ENCODE measurements at places on chromosomes 2 and 18.

- no peak for DNase-seq
Observed at GRCh38 chr2:224453892-224454291, 52.0 kb upstream of the FAM124B start.

DNA sequence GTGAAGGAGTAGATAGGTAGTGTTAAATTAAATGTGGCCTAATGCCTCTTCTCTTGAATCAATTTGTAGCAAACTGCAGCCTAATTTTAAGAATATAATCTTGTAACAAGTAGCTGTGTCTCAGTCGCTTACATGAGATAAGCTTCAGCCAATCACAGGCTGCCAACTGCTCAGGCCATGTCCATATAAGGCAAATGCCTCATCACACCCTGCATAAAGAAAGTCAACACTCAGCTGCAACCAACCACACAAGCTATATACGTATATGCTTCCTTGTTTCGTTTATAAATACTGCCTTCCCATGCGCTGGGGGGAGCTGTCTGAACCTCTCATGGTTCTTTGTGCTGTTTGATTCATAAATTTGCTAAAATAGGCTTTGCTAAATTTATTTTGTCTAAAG is 476.3 kb downstream of the TRIB2 start:
- peak; percentile 14 for DNase-seq

- peak; percentile 61 for DNase-seq
Observed at GRCh38 chr2:67259556-67260342, 137.4 kb upstream of the ETAA1 start.

GRCh38 chr2:128302011-128302743 is 16.5 kb downstream of the HS6ST1 start:
- no peak for DNase-seq

DNA sequence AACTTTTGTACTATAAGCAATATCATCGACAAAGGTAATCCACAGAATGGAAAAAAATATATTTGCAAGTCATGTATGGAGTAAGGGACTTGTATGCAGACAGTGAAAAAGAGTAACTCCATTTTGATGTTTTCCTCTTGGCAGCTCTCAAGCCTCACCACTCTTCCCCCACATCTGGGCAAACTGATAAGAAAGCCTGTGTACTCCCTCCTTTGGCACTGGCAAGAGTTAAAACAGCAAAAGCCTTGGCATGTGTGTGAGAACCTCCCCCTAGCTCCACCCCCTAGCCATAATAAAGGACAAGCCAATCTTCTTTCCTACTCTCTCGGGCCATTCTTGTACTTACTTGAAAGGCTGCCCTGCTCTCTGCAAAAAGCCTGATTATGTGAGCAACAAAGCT is 335.2 kb downstream of the LRATD1 start:
- DNase-seq, result no peak

GRCh38 chr2:37391711-37392110 is 47.3 kb downstream of the QPCT start:
- no peak for DNase-seq

- DNase-seq, result no peak
Observed at GRCh38 chr2:96291751-96292150, 13.6 kb downstream of the SNRNP200 start.

GRCh38 chr18:34631093-34631966 is 78.8 kb upstream of the DTNA start:
- no peak for DNase-seq

DNA sequence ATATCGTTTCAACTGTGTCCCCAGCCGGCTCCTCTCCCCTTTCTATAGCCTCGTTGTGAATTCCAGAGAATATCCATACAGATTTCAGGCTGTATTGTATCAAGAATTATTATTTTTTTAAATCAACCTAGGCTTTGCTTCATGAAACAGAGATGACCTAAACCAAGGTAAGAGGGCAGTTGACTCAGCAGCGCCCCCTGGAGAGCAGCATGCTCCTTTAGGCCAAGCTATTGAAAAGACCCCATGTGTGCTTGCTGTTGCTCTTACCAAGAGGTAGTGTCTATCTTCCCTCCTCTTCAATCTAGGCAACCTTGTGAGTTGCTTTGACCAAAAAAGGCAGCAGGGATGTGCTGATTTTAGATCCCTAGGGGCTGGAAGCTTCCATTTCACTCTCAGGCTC is 426.7 kb upstream of the SMIM21 start:
- no peak for DNase-seq

DNA sequence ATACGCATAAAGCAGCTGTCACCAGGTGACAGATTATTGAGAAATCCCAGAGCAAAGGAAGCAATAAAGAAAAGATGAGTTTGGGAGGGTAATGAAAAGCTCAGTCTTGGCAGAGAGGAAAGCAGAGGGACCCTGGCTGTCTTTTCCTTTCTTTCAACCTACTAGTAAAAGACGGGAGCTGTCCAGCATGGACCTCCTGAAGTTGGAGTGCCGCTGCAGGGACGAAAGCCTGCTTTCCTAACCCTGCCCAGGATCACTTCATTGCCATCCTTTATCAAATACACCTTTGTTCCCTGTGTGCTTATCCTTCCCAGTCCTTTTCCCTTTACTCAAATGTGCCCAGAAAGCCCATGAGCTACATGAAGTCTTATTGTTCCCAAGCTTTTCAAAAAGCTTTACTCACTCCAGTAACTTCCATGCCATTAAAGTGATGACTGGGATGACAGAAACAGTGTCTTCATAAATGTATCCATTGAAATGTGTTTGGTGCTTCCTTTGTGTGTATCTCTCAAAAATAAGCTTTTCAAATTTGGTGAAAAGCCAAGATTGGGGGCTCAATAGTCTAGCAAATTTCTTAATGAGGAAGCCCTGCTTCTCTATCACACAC is 3.7 kb upstream of the SPR start:
- DNase-seq, result no peak
